ENCODE measurements at places on chromosomes 3 and 15. TPM values are rescaled to one million over a fixed set of nuclear protein-coding genes. Genes with fewer than 3 reads are reported as not detected.

Gene ARGFX
- not detected for total RNA-seq

Gene PLA2G4B
- total RNA-seq = 3.6 TPM

Gene TMEM266
- 0.13 TPM for total RNA-seq

Gene KNG1
- total RNA-seq = 0.43 TPM

Gene ACY1
- 23.2 TPM for total RNA-seq

Gene ANKUB1
- total RNA-seq = not detected

Gene LSAMP
- total RNA-seq = 5.2 TPM

Gene CCDC174
- total RNA-seq = 12.6 TPM

Gene AHSG
- total RNA-seq = not detected

Gene GOLIM4
- 52.6 TPM for total RNA-seq

Gene ERICH6
- total RNA-seq = not detected

Gene PRR20G
- total RNA-seq = not detected
